NCI-H1092 (cell line): ENCODE measurements at places on chromosomes 12 and 14.

GRCh38 chr12:124774054-124774461, 89.6 kb downstream of the SCARB1 start:
- DNase-seq = no peak

DNA sequence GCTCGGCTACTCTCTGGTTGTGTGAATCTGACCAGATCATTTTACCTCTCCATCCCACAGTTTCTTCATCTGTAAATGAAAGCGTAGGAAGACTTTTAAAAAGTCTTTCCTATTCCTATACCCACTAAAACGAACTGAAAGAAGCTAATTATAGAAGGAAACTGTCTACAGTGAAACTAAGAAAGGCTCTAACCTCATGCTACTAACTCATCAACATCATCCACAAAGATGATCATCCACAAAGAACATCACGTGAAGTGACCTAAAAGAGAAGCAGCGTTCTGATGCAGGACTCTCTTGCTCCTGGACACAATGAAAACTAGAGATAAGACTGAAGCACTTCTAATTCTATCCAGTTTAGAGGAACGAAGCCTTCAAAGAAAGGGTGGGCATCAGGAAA, 58.5 kb upstream of the OSBPL8 start:
- no peak for DNase-seq

DNA sequence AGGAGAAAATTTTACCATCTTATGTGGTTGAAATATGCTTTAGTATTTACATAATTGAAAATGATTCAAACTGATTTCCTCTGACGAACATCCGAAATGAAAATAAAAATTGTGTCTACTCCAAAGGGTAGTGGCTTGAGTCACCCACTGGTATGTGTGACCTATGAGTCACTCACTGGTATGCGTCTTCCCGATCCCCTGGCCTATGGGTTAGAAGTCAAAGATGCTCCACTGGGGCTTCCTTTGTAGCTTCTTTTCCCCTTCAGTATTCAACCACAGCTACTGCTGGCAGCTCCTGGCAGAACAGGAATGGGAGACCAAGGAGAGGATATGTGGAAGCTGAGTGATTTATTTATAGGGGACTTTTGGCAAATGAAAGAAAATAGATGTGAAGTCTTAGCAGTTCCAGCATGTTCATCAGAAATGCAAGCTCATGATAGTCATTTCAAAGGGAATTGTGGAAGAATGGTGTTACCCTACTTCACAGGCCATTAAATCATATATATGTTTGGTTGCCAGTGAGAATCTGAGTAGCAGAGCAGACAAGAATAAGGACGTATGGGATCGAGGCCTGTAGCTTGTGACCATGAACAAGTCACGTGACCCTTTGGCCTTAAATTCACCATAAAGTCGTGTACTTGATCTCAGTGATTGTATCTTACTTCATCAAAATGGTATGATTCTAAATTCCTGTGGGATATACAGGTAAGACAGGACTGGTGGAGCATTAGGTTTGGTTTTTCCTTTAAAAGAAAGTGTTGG, 108.3 kb downstream of the CRADD start:
- DNase-seq = no peak

- no peak for DNase-seq
Measured at GRCh38 chr14:63179383-63179782, 24.9 kb upstream of the RHOJ start.

DNA sequence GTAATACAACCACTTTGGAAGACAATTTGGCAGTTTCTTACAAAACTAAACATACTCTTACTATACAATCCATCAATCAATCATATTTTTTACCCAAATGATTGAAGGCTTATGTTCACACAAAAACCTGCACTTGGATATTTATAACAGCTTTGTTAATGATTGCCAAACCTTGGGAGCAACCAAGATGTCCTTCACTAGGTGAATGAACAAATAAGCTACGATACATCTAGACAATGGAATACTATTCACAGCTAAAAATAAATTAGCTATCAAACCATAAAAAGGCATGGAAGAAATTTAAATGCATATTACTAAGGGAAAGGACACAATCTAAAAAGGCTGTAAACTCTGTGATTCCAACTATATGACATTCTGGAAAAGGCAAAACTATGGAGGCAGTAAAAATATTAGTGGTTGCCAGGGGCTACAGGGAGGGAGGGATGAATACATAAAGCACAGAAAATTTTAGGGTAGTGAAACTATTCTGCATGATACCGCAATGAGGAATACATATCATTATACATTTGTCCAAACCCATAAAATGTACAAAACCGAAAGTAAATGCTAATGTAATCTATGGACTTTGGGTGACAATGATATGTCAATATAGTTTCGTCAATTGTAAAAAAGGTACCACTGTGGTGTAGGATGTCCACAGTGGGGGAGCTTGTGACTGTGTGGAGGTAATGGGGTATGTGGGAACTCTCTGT, 70.5 kb downstream of the GPR65 start:
- DNase-seq = no peak

DNA sequence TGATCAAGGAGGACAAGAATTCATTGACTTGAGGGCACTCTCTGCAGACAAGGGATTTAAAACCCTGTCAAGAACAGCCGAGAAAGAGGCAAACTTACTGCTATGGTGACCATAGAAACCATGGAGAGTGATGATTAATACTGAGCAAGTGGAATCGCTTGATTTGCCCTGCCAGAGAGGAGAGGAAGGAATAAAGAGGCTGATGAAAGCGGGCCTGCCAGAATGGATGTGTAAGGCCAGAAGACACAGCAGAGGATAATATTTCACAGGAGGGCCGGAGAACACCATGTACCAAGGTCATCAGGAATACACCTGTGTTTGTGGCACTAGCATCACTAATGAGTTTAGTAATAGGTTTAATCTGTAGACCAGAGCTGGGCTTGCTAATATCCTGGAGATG, 221.8 kb upstream of the DCN start:
- DNase-seq = no peak

GRCh38 chr14:30223966-30224365, 296.3 kb upstream of the PRKD1 start:
- DNase-seq = no peak

- no peak for DNase-seq
Measured at GRCh38 chr12:121595520-121595919, 14.7 kb upstream of the KDM2B start.

DNA sequence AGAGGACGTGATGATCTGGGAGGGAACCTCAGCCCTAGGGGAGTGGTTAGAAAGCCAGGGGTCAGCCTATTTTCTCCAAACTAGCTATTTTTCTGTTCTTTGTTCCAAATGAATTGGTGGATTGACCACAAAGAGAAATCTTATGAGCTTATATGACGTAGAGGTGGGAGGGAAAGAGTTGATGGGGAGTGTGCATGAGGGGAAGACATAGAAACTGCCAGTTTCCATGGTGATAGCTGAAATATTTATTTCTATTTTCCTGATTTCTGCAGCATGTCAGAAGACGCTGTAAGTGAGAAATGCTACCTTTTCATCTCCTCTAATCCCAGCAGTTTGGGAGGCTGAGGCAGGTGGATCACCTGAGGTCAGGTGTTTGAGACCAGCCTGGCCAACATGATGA, 51.4 kb upstream of the CISTR start:
- no peak for DNase-seq

GRCh38 chr14:35991356-35991755, 165.2 kb downstream of the BRMS1L start:
- peak; percentile 71 for DNase-seq

DNA sequence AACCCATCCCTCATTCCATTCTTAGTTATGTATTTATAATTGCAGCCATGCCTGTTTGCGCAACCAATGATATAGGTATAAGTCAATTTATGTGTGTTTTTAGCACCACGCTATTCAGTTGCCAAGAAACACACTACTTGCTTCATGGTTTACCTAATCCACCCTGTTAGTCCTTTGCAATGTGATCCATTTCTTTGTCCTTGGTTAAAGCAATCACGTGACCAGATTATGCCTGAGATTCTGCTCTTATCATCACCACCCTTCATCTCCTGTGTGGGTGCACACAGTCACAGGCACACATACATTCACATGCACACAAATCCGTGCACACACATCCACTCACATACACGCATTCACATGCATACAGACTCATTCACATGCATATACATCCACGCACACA, 52.3 kb upstream of the KCNA5 start:
- DNase-seq = peak; percentile 67

DNA sequence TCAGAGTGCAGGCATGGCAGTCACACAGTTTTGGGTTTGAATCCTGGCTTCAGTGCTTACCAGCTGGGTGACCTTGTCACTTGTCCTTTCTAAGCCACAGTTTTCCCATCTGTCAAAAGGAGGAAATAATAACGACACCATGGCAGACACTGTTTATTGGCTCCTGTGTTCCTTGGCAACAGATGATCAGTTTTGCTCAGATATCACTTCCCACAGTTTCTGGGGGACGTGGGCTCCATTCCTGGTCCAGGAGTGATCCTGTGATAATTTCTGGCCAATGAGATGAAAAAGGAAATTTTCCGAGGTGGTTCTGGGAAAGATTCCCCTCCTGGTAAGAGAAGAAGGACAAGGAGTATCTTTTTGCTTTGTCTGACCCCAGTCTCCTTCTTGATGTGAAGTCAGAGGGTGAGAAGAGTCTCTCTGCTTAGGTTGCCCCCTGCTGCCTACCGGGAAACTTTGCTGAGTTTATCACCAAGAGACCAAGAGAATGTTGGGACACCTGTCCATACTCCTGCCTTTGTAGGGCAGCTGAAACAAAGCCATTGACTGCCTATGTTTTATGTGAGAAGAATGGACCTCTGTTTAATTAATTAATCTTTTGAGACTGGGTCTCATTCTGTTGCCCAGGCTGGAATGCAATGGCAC, 178.9 kb upstream of the NRXN3 start:
- DNase-seq = no peak

GRCh38 chr14:99846808-99847207, 53.6 kb downstream of the EML1 start:
- no peak for DNase-seq

GRCh38 chr14:40354754-40355153, 922.5 kb upstream of the FBXO33 start:
- no peak for DNase-seq

DNA sequence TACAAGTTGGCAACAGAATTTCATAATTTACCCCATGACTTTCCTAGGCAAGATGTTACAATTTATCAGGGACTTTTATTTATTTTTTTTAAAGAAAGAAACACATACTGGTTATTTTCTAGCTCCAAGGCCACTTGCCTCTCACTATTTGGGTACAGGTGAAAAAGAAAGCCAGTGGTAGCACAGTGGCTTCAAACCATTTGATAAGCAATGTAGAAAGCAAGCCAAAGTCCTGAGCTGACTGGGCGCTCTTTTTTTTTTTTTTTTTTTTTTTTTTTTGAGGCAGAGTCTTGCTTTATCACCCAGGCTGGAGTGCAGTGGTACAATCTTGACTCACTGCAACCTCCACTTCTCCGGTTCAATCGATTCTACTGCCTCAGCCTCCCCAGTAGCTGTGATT, 73.3 kb downstream of the STXBP6 start:
- no peak for DNase-seq

GRCh38 chr14:104681689-104682074, 7.7 kb upstream of the INF2 start:
- no peak for DNase-seq

DNA sequence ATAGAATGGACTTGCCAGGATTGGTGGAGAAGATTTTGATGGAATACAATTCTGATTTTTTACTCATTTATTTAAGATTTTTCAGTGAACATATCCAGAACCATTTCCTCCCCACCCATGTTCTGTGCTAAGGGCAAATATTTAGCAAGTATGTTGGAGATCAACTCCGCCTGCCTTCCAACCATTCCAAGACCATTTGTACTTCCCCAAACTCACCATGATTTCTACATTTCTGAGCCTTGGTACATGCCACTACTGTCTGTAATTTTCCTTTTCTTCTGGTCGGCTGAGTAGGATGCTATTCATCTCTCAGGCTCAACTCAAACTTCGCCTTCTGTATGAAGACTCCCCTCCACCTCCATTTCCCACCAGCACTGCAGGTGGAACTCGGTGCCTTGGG, 150.6 kb downstream of the NTF3 start:
- no peak for DNase-seq

DNA sequence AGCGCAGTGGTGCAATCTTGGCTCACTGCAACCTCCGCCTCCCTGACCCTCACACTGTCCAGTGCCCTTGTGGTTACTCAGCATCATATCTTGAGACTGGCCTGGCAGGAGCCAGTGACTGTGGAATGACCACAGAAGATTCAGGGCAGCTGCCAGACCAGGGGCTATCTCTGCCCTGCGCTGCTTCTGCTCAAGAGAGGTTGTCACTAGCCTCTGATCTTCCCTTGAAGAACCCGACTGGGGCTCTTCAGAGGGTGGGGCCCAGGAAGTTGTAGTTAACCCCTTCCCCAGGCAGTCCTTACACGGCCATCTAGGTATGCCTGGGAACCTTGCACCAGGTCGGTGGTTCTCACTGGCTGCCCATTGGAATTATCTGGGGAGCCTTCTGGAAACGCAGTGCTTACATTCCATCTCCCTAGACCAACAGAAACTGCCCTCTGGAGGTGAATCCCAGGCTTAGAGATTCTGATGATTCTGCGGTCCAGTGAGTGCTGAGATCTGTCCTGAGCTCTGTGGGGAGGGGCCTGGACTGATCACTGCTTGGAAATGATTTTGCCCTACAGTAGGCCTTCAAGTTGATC, 41.4 kb downstream of the PLEKHG3 start:
- DNase-seq = no peak

- peak; percentile 51 for DNase-seq
Measured at GRCh38 chr14:60349663-60350365, 100.8 kb downstream of the PPM1A start.

GRCh38 chr12:11777962-11778361, 128.5 kb downstream of the ETV6 start:
- DNase-seq = no peak

GRCh38 chr12:32821293-32821692, 65.6 kb upstream of the YARS2 start:
- DNase-seq = no peak

GRCh38 chr14:55190906-55191202, 531 bp downstream of the DLGAP5 start:
- no peak for DNase-seq

DNA sequence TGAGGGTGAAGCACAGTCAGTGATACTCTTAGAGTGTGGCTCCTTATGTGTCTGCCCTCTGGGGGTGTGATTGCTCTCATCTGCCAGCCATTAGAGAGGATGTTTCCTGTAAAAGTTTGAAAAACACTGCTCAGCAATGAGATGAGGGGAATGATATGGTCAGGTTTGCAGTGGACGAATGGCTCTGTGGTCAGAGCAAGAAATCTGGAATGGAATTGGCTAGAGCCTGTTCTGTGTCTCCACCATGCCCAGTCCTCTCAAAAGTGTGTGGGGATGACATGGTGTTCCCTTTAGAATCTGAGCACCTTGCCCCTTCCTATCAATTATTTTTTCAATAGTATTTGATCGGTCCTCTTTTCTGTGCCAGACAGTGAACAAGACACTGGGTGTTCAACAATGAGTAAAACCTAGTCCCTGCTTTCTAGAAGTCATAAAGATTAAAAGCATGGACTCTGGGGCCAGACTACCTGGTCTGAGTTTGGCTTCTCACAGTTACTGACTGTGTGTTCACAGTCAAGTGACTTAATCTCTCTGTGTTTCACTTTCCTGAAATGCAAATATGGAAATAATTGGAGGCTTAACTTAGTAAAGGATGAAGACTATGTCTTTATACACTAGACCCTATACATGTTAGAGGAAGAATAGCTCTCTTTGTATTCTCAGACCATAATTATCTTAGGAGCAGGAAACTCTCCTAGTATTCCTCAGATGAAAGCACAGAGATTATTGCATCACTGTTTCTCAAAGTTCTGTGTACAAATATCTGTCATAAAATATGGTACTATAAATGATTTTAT, 1.6 kb downstream of the ACSS3 start:
- DNase-seq = no peak

GRCh38 chr12:132496358-132496669, 6.4 kb downstream of the FBRSL1 start:
- DNase-seq = no peak
